Germinal center (tissue), 1 donor: ENCODE measurements at places on chromosomes 2 and 18.

DNA sequence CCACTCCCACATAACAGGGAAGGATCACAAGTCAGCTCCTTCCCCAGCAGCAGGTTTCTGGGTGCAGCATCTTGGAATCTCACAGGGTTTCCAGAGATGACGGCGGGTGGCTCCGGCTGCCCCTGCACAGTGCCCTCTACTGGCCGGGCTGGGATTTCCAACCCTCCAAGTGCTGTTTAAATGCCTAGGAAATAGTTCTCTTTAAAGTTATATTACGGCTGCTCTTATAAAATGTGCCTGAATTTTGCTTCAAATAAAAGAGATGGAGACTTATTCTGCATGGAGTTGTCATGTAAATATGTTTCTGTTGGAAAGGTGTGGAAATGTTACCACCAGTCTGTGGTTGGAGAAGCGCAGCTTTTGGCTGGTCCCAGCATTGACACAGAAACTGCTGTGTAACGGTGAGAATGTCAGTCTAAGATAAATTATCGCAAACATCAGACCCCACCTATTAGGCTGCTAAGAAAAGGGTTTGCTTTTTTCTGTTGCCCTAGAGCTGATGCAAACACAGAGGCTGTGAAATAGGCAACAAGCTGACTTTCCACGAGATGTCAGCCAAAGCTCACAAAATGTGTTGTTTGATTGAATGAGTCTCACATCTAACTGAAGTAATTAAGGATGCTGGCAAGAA, 3.3 kb upstream of the HJURP start:
- peak; percentile 62 for DNase-seq

- DNase-seq = no peak
These were observed 27.5 kb upstream of the KCTD1 start for GRCh38 chr18:26575865-26576217.

DNA sequence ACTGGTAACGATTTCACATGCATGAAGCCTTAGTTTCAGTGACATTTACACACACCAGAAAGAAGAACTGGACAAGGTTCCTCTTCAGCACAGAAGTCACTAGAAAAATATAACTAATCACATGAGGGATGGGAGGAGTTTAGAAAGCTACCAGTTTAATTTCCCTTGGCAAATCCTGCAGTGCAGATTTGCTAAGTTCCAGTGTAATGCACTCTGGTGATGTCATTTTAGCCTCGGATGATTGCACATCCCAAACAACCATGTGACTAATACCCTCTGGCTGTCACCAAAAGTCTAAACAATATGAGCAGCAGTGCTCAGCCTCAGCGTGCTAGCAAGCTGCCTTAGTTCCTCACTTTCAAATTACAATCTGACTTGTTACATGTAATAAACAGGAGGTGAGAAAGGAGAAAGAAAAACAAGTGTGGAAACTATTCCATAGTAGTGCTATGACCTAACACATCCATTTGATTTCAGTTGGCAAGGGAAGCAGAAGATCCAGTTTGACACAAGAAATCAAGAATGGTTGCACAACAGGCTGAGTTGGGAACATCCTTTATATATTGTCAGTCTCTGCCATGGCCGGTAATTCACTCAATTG, 35.3 kb upstream of the PPP1CB start:
- DNase-seq = peak; percentile 25

GRCh38 chr2:118991554-118991953, 49.6 kb downstream of the MARCO start:
- DNase-seq = no peak

GRCh38 chr2:166651080-166651675, 157.1 kb upstream of the SCN7A start:
- DNase-seq = no peak

- DNase-seq = peak; percentile 4
These were observed 258.1 kb downstream of the GBX2 start for GRCh38 chr2:235910067-235910466.

GRCh38 chr18:33470216-33470615, 29.7 kb upstream of the CCDC178 start:
- no peak for DNase-seq
